ENCODE measurements at places on chromosomes 2 and 18.

DNA sequence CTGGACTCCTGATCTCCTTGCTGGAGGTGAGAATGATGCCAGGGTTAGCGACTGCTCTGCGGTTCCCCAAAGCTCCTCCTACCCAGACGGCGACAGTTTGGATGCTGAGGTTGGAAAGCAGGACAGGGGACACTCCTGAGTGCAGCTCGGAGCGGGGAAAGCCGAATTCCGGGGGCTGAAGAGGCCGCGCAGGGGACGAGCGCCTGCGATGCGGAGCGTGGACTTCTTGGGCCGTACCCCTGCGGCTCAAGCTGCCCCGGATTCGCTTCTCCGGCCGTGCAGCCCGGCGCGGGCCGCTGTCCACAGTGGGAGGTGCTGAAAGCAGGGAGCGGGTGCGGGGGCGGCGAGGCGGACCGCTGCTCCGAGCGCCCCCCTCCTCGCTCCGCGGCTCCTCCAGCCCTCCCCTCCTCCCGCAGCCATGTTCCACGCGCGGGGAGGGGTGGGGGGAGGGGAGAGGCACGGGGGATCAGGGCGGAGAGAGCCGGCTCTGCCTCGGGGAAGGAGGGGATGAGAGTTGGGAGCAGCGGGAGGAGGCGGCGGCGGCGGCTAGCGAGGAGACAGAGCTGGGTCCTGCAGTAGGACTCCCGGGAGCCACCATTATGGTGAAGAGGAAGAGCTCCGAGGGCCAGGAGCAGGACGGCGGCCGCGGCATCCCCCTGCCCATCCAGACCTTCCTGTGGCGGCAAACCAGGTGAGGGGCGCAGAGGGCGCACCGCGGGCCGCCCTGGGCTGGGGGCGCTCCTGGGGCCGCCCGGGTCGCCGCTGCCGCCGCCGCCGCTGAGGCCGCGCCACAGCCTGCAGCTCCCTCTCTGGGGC, at the start of gene UNC80:
Gene UNC80 (plus strand): TSS at position 359 of the 816 bp plus-strand sequence. CDS start 241 bp downstream, at position 600.
- DNase-seq, result peak; percentile 4

GRCh38 chr2:132403146-132403545, 13.5 kb upstream of the GPR39 start:
- DNase-seq, result no peak

DNA sequence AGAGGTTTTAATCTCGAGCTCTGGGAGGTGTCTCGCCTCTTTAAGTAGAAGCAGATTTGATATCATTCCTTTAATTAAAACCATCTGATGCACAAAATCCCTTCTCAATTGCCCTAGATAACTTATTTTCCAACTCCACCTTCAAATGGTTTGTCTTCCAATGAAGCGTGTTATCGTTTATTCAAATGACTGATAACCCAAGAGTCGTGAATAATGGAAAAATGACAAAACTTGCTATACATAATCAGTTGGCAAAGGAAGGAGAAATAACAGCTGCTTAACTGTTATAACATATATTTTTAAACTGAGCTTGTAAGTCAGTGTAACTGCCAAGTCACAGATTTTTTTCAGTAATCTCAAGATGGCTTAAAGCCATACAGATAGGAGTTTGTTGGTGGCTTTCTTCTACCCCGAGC, 144.6 kb downstream of the QPCT start:
- no peak for DNase-seq

DNA sequence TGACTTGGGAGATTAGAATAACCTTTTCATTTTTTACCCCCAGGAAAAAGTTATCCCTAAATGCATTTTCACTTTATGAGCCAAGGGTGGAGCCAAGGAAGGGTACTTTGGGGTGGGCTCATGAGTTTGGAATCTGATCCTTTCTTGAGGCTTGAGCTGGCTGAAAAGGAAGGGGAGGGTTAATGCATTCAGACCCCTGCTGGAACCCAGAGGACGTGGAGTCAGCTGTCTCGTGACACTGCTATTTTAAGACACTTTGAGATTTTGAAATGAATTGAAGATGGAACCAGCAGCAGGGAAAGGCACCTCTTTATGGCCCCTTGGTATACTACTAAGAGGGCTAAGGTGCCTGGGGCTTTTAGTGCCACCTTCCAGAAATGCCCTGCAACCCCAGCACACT, 90.4 kb downstream of the MARCHF4 start:
- no peak for DNase-seq

- peak; percentile 35 for DNase-seq
Observed at GRCh38 chr2:233386382-233387041, 32.2 kb downstream of the DGKD start.

- no peak for DNase-seq
Observed at GRCh38 chr18:48390641-48391040, 18.5 kb downstream of the ZBTB7C start.

GRCh38 chr2:220533485-220533884, 906.1 kb downstream of the SLC4A3 start:
- peak; percentile 41 for DNase-seq

DNA sequence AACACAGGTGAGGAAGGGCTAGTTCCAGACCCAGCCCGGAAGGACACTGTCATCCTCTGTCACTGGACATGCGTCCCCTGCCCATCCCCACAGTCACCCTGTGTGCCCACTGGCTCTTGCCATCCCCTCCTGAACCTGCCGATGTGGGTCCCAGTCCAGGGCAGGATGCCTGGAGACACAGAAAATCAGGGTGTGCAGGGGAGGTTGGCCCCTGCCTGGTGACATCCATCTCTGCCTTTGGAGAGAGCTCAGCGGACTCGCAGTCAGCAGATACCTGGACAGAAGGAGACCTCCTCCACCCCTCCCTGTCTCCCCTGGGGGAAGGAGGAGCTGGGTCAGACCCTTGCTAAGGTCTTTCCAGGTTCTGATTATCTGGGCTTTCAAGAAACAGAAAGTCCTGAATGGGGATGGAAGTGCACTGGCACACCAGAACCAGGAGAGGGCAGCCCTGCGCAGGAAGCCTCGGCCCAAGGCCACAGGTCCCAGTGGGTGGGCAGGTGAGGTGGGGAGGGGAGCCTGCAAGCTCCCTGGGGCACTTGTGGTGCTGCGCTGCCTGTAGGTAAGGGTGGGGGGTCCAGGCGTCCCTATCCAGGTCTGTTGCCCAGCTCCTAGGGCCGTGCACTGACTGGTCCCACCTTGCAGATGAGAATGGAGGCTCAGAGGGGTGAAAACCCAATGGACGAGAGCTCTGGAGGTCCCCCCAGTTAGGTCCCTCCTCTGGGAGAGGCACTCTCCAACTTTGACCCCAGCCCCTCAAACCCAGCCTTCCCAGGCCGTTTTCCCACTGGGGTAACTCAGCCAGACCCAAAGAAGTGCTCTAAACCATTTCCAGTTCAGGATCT, 9.7 kb upstream of the OTOS start:
- peak; percentile 23 for DNase-seq

GRCh38 chr2:24833821-24834732, 40.9 kb downstream of the CENPO start:
- DNase-seq, result no peak

DNA sequence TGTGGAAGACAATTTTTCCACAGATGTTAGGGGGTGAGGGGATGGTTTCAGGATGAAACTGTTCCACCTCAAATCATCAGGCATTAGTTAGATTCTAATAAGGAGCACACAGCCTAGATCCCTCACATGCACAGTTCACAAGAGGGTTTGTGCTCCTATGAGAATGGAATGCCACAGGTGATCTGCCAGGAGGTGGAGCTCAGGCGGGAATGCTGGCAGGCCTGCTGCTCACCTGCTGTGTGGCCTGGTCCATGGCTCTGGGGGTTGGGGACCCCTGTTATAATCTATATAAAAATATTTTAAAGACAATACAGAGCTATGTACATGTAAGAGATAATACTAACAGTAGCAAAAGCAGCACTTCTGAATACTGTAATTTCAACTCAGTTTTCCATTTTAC, 19.2 kb downstream of the CWC22 start:
- DNase-seq, result no peak

- DNase-seq, result no peak
Observed at GRCh38 chr18:22348521-22349316, 69.0 kb downstream of the CTAGE1 start.

Measured in activated CD4-positive, alpha-beta T cell treated with anti-CD3 and anti-CD28 coated beads, Interleukin-2, Interleukin-4, amounts not matched to agents 100 ng/mL and 50 ng/mL, durations not matched to agents 16 hours and 8 hours (primary cell).